Activated CD4-positive, alpha-beta T cell treated with anti-CD3 and anti-CD28 coated beads, Interleukin-10, Interleukin-2, amounts not matched to agents 100 ng/mL and 50 ng/mL, durations not matched to agents 16 hours and 8 hours (primary cell): ENCODE measurements at places on chromosomes 2 and 18.

DNA sequence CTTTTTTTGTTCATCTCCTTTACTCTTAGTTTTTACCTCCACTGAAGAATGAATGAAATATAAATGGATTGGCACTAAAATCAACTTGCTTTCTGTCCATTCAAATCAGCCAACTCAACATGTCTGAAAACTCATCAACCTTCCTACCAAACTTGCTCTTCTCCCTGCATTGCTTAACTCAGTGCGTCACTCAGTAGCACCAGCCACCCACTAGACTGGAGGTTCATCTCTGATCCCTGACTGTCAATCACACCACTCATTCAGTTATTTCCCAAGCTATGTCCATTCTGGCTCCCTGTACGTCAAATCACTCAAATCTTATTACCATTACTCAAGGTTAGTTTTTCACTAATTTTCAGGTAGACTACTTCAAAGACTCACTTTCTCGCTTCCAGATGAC, 75.2 kb upstream of the RBMS1 start:
- no peak for DNase-seq

- DNase-seq: peak; percentile 88
Measured at GRCh38 chr2:10444463-10444862, 3.7 kb downstream of the ODC1 start.

DNA sequence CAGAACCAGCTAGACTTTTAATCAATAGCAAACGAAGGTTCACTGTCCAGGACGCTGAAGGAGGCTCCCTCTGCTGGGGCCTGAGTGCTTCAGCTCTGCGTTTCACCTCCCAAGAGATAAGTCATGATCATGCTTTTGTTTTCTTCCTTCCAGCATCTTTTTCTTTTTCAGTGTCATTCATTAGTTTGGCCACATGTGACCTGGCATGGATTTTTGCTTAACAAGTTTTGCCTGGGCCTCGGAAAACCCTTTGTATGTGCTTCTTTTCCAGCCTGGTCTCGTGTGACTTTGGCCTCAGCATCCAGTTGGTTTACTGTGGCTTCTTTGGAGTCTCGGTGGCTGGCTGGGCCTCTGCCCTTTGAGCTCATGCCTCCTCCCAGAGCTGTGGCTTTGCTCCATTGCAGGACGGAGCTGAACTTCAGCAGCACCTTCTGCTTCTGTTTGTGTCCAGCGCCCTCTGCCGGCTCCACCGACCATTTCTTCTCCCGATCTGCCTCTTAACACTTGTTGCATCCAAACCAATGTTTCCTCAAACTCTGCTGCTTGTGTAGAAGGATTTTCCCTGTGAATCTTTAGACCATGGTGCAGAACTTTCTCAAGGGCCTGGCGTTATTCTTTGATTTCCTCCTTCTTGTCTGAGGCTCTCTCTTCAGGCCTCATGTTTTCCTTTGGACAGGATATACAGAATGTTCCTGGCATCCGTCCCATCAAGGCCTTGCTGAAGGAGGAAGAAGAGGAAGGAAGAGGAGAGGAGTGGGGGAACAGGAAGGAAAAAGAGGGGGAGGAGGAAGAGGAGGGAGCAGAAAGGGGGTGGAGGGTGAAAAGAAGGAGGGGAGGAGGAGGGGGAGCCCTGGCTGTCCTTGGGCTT, 23.6 kb upstream of the HES6 start:
- peak; percentile 78 for DNase-seq

DNA sequence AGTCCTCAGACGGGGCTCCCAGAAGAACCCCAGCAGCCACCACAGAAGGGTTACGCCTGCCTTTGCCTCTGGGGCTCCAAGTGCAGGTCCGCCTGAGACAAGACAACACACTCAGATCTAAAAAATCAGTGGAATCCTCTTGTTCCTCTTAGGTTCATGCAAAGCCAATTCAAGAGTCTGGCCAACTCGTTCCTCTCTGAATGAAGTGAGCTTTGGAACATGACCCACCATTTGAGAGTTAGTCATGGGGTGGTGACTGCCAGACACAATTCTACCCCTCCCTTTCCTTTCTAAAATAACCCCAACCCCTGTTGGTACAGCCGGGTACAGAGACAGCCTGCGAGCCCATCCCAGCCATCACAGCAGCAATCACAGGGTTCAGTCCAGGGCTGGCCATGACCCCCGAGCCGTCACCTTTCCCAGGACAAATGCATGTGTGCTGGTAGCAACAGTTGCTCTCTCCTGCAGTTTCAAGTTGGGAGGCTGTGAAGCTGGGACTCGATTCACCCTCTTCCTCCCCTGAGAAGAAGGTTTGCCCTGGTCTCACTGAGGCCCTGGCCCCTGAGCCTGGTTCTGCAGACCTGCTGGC, 183.1 kb upstream of the SH3BP4 start:
- no peak for DNase-seq

DNA sequence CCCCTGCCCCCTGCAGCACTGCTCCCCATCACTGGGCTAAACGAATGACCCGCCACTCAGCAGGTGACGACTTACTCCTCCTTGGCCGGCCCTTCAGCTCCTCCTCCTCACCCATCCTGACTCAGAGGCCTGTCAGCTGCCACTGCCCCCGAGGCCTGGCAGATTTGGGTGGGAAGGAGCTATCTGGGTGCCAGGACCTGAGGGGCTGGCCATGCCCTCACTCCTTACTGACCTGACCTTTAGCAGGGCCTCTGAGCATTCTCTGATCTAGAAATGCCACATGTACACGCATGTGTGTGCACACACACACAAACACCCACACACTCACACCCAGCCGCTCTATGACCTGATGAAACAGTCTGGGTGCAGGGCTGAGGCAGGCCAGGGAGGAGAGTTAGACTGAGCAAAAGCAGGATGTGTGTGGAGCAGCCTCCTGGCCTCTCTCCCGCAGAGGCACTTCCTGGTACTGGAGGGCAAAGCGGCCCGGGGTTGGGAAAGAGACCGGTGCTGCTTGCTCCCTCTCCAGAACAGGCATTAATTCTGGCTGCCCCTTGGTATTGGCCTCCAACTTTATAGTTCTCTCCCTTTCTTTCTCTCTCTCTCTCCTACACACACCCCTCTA, 68.0 kb downstream of the ZFP36L2 start:
- DNase-seq: peak; percentile 78

- DNase-seq: no peak
Measured at GRCh38 chr2:80326214-80326613, 21.7 kb upstream of the LRRTM1 start.

DNA sequence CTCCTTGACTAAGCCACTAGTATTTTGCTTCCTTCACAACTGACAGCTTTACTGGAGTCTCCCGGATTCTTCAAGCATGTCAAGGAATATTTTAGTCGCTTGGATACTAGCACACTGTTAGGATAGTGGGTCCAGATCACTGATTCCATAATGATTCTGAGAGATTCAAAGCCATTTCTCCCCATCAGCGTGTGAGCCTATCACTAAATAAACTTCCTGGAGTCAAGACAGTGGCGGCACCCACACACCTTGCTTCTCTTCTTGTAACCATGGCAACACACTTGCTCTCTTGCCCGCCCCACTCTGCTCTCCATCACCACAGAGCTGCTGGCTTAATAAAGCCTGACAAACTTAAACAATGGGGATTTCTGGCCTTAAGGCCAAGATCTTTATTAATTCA, 245.1 kb downstream of the LRRTM1 start:
- DNase-seq: no peak

DNA sequence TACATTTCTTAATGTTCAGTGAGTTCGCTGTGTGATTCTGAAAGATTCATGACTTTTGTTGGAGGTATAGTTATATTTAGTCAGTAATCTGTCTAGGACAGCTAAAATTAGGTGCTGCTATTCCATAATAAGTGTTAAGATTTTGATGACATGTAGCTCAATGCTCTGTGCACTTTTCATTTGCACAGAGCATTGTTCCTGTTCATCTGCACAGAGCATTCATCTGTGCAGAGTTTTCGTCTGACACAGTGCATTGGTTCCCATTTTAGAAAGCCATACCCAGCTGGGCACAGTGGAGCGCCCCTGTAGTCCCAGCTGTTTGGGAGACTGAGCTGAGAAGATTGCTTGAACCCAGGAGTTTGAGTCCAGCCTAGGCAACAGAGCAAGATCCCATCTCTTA, 8.6 kb downstream of the POLI start:
- no peak for DNase-seq
